ENCODE measurements at places on chromosomes 6 and 20.

GRCh38 chr6:1381481-1382330, 7.7 kb upstream of the FOXF2 start:
- DNase-seq: no peak

DNA sequence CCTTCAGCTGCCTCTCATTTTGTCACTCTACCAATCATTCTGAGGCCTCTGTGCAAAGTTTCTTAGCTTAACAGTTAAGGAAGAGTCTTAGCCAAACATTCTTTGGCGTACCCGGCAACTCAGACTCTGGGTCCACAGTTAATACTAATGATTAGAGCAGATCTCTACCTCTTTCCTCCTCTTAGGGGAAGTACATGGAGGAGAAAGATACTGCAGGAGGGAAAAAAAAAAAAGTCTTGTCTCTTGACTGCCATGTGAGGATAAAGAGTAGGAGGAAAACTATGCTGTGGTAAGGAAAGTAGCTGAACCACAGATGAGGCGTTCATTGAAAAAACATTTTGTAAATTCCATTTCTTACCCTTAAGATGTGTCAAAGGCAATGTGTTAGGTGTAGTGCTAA, 44.0 kb upstream of the MARCKS start:
- DNase-seq: no peak

DNA sequence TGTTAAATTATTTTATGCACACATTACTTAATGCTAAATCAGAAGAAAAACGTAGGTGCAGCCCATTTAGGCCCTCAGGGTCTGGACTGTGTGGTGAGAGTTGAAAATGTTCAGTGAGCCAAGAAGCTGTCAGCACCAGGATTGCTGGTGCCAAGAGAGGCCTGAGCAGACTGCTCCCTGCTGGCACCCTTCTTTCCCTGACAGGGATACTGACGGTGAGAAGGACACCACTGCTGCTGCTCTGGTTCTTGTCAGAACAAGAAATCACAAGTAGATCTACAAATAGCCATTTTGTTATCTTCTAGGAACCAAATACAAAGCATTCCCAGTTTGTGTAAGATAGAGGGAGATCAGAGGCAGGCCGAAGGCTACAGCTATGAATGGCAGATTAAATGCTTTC, 48.7 kb upstream of the CRISP1 start:
- DNase-seq: no peak

- no peak for DNase-seq
These were observed 20.7 kb downstream of the CGA start for GRCh38 chr6:87074101-87074621.

- DNase-seq: no peak
These were observed 205.5 kb downstream of the ZNF217 start for GRCh38 chr20:53387983-53388675.

DNA sequence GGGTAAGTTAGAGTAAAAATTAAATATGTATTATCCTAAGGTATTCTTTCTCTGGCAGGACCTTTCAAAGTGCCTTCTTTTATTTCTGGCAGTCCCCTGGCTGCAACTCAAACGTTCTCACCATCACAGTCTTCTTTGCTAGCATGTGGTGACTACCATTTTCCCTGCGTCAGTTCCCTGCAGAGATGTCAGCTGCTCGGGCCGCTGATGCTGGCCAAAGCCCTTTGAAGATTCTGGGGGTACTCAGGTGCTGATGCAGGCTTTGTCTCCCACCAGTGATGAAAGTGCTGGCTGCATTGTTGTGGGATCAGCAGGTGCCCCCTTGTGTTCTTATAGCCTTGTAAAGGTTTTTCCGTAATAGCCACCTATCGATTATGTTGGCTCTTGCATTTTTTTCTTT, 140.1 kb downstream of the BTBD3 start:
- no peak for DNase-seq

DNA sequence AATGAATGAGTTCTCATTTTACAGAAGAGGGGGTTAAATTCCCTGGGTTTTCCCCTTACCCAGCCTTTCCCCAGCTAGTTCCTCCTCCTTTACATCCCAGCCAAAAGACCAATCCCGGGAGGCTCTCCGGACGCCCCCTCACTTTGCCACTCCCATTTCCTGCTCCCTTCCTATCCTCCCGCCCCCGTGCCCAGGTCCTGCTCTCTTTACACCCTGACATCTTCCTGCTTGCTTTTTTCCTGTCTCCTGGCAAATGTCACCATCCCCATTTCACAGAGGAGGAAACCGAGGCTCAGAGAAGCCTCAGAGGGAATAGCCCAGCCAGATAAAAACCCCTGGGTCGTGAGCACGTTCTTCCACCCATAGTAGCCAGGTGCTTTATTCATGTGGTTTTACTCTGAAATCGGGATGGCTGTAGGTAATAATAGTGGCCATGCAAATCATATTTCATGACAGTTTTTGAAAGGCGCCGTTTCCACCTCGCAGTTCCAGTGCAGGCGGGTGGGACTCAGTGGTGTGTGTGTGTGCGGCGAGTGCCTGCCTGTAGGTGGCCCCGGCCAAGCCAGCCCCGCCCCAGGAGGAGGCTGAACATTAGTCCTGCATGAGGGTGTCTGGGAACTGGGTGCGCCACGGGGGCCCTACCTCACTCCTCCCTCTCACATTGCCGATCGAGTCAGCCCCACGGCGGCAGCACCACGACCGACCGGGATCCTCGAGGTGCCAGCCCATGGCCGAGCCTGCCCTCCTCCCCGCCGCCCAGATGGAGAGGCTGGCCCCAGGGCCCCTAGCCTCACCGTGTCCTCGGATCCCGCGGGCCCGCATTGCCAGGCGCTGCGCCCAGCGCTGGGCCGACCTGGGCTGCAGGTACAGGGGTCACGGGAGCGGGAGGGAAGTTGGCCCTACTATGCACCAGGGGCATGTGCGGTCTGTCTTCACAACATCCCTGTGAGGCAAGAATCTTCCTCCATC, at the start of gene ARHGAP40:
Gene ARHGAP40 (plus strand): TSS at position 594 of the 969 bp plus-strand sequence.
- DNase-seq: no peak

DNA sequence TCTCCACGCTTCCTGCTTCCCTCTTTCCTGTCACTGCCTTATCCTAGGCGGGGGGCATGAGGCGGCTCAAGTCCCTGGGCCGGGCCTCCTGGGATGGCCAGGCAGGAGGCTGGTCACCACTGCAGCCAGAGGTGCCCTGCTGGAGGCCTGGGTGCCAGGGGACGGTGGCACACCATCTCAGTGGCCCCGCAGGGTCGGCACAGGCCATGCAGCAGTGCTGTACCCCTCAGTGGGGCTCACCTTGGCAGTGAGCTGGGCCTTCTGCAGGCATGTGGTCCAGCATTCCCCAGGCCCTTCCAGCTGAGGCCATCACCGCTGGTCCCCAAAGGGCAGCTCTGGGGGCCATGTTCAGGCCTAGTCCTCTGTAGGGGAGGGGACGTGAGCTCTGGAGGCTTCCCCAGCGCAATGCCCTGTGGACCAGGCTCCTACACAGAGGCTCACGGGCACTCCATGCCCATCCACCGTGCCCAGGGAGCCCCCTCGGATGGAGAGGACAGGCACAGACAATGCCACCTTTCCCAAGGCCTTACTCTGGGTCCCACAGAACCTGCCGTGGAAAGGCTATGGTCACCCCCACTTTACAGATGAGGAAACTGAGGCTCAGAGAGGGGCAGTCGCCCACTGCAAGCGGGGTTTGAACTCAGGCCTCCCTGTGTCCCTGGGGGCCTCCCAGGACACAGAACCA, 123.8 kb downstream of the TAF4 start:
- no peak for DNase-seq

- no peak for DNase-seq
These were observed 109.6 kb upstream of the TRAF3IP2 start for GRCh38 chr6:111715321-111715720.

- no peak for DNase-seq
These were observed 4.5 kb downstream of the CCN6 start for GRCh38 chr6:112058243-112059032.

DNA sequence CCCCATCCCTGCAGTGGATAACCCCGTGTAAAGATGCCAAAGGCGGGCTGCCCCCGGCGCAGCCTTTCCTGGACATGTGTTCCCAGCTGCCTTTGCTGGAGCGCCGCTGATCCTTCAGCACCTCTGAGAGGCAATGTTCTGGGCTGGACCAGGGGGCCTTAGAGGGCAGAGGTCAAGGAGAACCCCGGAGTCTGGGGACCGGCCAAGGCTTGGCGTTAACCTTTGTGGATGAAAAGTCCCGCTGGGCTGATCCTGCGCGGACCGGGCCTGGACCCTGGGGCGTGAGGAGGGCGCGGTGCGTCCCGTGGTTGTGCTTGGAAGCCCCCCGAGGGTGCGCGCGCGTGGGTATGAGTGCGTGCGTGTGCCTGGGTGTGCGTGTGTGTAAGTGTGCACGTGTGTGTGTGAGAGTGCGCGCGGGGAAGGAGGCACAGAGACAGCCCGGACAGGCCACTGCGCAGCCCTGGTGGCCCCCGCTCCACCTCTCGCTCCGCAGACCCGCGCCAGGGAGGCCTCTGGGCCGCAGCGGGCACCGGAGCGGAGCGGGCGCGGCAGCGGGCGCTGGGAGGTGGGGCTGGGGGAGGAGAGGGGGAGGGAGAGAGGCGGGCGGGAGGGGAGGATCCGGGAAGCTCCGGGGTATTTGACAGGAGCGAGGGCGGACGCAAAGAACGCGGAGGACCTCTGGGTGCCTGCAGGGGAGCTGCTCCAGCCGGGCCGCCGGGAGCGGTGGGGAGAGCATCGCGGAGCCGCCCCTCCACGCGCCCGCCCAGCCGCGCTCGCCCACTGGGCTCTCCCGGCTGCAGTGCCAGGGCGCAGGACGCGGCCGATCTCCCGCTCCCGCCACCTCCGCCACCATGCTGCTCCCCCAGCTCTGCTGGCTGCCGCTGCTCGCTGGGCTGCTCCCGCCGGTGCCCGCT, at the start of gene SMOC2:
Gene SMOC2 (plus strand): TSS at position 665 of the 914 bp plus-strand sequence. CDS start 187 bp downstream, at position 852.
- no peak for DNase-seq

DNA sequence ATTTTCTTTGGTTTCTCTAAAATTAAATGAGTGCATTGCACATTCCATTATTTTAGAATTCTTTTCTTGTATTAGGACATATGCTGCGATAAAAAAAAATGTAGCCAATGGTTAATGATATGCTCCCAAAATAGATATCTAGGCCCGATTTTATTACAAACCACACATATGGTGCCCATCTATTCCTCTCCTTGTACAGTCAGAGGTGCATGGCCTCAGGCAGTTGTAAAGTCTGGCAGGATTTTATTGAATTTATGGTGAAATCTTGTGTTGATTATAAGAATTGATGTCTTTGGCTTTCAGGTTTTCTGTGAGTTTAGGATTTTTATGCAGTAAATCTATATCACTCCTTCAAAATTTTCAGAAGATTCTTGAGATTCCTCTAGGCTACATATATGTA, 192.2 kb downstream of the RFPL4B start:
- no peak for DNase-seq

GRCh38 chr6:158322724-158323560, 10.7 kb downstream of the TULP4 start:
- no peak for DNase-seq

DNA sequence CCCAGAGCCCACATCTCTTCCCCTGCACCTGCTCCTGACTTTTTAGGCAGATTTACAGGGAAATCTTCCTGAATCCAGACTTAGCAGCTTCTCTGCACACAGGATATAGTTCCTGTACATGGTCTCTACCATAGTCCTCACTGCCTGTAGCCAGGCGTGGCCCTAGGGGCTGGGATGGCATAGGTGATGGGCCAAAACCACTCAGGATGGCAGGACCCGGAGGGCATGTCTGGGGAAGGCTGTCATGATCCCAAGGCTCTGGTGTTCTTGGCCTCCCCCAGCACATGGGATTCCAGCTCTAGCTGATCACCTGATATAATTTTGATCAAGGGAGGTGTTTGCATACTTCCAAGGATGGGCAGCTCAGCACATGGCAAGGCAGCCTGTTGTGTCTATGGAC, 58.0 kb downstream of the TOX2 start:
- DNase-seq: no peak

DNA sequence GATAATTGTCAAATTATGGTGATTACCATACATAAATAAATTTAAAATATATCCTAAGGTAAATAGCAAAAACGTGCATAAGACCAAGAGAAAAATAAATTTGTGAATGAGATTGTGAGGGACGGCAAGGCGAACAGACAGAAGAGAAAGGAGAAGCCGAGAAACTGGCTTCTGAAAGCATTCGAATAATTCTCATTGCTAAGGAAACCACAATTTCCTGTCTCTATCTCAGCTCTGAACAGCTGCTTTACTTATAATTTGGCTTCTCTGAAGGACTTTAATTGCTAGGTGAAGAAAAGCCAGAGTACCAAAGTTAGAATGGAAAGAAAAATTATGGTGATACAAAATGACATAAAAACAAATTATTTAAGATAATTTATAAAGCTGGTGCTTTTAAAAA, 79.0 kb upstream of the RGS17 start:
- DNase-seq: no peak

DNA sequence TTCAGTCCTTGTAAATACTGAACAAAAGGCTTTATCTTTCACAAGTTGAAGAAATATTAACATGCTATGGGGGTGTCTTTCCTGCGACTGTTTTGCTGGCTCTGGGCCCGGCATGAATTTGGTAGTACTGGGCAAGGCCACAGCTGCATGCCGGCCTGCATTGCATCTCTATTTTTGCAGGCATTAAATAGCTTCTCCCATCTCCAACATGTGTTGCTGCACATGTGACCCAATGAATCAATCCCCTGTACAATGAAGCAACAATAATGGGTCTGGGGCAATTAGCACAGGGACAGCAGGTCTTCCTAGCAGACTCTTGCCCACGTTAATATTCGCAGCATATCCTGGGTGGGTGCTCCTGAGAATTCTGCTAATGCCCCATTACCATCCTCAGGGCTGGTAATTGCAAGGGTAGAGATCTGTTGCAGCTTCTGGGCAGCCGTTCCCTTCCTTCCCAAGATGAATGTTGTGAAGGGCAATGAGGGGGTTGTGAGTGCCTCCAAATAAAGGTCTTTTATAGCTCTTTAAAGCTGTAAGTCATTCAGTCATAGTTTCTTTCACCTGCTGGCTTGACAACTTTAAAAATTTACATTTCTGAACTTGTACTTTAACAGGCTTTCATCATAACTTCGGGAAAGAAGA, 24.3 kb upstream of the CDYL start:
- DNase-seq: no peak

- no peak for DNase-seq
These were observed 45.1 kb downstream of the SRC start for GRCh38 chr20:37390891-37391525.

GRCh38 chr20:44664131-44664530, 12.6 kb upstream of the ADA start:
- DNase-seq: no peak

DNA sequence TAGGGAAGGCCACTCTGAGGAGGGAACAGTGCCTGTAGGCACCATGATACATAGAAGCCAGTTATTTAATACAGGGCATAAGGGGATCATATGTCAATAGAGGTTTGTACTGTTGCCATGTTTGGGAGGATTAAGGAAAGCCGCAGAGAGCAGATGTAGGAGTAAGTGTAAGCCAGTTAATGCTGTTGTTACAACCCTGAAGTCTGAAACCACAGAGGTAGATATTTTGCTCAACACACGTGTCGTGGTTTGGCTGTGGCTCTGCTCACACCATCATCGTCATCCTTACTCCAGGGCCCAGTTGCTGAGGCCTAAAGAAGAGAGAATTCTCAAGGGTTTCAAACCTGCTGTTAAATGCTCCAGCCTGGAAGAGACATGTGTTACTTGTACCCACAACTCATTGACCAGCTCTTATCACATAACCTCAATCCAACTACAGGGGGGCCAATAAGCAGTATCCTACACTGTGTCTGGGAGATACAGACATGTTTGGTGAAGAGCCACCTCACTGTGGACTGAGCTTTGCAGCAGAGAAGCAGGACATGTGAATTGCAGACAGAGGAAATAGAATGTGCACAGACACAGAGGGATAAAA, 31.0 kb upstream of the PSMF1 start:
- DNase-seq: no peak

All from cortex of kidney (tissue), 1 donor.